Stimulated activated CD4-positive, alpha-beta T cell treated with anti-CD3 and anti-CD28 coated beads, Interleukin-1b, Interleukin-23, amount 100 ng/mL, for 1 hour (primary cell): ENCODE measurements at places on chromosomes 3 and 15.

DNA sequence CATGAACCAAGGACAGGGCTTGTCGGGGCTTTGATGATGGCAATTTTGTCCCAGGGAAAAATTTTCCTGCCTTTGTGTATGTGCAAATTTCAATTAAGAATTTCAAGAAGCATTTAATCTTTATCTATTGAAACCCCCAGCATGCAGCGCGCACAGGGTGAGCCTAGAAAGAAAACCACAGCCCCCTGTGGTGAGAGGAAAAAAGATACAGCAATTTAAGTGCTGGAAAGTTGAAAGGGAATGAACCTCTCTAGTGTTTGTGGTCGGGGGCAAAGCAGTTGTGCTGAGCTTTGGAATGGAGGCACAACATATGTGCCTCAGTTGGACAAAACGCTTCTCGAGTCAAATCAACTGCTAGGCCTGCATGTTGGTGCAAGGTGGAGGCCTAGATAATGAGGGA is 111.8 kb upstream of the C15orf61 start:
- no peak for DNase-seq

DNA sequence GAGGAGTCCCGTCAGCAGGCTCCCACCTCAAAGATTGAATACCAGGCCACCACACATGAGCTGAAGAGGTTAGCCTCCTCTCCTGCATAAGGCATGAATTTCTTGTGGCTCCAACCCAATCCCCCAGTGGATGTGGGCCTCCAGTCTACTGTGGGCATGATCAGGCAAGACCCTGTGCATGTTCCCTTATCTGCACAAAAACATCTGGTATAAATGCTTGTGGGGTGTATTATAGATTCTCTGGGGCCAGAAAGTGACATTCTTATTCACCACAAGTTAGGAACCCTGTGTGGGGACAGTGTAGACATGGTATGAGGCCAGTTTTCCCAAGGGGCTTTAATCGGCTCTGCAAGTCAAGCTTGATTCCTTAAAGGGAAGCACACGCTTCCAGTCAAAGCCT is 18.2 kb upstream of the UBP1 start:
- no peak for DNase-seq

- DNase-seq, result no peak
Measured at GRCh38 chr3:196240424-196240823, 24.1 kb downstream of the SLC51A start.

DNA sequence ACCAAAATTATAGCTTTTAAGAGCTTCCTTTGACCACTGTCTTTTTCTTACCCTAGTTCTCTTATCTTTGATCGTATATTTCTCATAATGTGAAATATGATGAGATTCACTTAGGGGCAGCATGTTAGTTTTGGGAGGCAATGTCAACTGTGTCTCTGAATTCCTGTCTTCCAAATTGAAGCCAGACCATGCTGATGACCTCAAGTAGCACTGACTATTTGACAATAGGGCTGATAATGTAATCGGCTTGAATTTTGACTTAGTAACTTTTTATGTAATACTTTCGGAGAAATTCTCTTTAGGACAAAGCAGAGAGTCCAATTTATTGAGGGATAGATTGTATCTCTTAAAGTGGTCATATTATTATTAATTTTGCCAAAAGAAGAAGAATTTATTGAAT is 295.4 kb upstream of the TPRG1 start:
- DNase-seq, result no peak

DNA sequence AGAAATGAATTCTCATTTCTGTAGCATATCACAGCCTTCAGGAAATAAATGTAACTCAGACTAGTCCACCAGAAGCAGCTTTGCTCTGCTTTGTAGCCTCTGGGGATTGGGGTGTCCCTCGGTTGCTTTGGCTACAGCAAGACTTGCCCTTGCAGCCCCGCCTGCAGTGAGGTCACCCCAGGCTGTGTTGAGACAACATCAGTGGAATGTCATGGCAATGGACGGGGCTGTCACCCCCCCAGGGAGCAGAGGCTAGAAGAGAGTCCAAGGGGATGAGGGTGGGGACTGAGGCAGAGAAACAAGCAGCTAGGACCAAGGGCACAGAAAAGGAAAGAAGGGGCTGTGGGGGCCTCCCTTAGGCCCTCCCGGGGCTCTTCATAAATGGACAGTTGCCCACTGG is 854 bp downstream of the CLEC3B start:
- no peak for DNase-seq

DNA sequence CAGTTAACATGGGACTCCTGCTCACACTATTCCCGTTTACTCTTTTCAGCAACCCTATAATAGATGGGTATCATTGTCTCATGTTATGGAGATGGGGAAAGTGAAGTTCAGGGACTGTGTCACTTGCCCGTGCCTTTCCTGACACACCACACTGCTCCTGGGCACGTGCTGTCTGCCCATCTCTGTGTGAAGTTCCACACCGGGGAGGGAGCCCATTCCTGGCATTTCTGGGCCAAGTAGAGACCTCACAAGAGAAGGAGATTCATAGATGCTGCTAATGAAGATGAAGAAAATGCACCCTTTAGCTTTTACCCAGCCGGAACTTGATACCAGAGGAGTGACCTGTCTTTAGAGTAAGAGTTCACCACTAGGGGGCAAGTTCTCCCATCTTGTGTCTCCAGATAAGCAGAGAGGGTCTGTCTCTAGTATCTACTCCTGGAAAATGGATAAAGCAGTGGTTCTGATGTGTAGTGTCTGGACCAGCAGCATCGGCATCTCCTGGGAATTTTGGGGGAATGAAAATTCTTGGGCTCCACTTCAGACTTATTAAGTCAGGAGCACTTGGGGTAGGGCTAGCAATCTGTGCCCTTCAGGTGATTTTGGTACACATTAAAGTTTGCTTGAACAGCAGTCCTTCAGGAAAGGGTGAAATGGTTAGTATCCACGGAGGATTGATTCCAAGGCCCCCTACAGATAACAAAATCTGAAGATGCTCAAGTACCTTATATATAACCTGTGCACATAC is 2.0 kb upstream of the TOPBP1 start:
- DNase-seq, result no peak

GRCh38 chr3:195838714-195839113 is 27.0 kb upstream of the MUC4 start:
- DNase-seq, result no peak

DNA sequence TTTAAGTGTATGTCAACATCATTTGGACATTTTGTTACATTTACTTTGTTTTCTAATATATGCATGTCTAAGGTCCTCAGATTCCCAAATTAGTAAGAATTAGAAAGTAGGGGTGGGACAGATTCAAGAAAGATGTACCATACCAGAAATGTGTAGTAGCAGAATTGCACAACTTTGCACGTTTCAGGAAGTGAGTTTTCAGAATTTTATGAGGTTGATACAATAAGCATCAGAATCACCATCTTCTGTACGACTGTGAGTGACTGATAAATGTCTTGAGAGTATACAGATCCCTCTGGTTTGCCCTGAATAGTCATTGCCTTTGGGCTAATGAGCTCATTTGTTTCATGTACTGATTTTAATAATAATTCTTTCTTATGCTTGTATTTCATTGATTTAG is 9.3 kb downstream of the ARIH2 start:
- DNase-seq, result no peak

GRCh38 chr3:171604370-171604769 is 144.2 kb upstream of the TNIK start:
- no peak for DNase-seq

DNA sequence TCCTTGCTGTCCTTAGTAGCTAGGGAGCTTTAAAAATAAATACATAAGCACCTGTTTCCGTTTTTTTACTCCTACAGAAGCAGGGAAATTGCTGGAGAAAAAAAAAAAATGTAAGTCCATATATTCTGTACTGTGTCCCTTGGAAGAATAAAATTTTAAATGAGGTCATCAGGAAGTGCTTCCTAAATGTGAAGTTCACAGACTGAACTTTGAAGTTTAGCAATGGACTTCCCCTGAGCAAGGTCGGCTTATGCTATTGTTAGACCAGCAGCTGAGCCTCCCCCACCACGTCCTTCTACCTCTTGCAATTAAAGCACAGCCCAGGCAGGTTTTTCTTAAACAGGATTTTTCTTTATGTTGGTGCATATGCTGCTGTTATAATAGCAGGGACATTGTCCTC is 26.3 kb downstream of the LIPC start:
- no peak for DNase-seq

GRCh38 chr15:48478581-48478980 is 147.4 kb downstream of the DUT start:
- no peak for DNase-seq

DNA sequence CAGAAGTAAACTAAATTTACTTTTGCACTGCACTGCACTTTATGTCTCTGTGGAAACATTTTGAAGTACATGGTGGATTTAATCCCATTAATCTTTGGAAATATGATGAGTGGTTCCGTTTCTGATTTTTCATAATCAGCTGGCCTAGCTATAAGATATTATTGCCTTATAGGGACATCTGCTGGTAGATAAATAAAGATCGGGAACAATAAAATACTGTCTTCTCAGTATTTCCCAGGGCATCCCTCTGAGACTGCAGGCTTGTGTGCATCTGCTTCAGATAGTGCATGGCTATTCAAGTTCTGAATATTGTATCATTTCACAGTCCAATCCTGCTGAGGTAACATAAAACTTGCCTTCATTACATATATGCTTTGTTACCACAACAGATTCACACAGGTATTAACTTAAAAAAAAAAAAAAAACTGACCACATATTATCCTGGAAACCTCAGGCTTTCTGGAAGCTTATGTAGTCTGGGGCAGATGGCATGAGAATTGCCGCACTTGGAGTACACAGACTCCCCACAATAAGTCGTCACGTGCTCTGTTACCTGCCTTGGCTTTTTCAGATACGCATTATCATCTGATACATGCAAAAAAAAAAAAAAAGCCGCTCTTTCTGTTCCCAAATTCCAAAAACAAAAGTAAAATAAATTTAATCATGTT is 330.8 kb upstream of the AGTR1 start:
- DNase-seq, result no peak

DNA sequence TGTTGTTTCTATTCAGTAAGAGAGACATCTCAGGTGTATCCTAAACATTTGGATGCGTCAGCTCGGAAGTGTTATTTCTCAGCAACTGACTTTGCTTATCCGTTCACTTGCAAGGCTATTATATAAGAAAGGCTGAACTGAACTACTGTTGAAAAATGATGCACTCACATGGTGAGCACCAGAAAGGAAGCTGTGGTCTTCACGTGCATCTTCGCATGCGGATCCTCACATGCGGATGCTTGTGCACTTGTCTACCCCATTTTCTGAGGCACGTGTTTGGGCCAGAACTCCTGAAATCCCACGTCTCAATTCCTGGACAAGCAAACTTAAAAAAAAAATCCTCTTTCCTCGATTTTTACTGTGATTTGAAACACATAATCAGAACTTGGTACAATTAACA is 63.2 kb downstream of the PDZRN3 start:
- no peak for DNase-seq

DNA sequence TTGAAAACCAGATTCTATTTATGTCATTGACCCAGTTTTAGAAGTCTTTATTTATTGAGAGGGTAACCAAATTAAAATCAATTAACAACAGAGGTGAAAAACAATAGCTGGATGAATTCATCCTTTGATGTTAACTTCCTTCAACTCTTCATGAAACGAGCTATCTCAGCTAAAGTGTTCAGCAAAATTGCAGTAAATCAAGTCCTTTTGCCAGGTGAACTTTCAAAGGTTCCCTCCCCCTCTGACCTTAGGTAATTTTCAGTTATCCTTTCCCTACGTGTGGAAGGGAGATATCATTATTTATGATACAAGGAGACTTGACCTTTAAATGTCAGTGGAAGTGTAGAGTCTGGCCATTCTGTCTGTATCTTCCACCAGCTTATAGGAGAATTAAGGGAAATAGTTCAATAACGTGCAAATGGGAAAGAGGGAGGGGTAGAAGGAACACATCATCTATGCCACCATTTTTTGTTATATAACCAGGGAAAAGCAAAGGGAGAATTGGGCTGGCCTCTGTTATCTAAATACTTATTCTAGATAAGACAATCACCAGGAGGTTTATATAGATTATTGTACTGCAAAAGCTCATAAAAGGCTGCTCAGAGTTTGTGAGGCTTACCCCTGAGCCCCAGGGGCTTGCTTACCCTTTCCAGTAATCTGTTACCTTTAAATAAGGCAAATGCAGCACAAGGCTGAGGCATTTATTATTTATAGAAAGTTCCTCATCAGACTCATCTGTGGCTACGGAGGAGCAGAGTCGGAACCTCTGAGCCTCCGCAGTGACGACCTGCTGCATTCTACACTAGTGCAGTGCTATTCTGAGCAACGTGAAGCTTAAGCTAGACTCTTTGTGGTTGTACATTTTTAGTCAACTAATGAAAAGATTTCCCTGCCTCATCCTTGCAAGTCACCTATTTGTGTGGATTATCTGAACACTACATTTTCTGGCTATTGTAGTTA is 97.7 kb upstream of the ZBED2 start:
- no peak for DNase-seq

DNA sequence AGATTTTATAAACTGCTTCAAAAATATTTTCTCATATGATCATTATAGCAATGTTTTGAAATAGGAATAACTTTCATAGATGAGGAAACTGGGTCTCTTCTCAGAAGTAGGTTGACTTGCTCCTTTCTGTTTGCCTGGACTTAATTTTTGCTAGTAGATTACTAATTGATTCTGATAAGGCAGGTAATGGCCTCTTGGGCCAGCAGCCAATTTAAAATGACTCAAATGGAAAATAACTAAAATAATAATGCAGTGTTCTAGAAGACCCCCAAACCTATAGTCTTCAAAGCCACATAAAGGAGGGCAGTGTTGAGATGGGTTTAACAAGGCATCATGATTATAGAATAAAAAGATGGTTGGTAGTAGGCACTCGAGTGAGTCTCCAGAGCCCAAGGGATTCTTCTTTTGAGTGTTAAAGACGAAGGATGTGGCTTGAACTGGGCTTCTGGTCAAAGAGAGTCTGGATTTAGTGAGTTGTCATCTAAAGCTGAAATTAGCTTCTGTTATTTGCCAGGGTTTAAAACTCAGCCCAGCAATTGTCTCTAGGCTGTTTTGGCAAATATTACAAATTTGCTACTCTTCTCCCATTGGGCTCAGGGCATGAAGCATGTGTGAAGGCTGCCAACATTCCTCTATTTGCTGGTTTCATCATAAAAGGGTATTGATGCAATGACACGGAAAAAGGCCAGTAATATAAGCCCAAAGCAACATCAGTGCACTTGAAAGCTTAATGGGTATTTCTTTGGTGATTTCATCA is 297.1 kb upstream of the MEIS2 start:
- DNase-seq, result no peak

DNA sequence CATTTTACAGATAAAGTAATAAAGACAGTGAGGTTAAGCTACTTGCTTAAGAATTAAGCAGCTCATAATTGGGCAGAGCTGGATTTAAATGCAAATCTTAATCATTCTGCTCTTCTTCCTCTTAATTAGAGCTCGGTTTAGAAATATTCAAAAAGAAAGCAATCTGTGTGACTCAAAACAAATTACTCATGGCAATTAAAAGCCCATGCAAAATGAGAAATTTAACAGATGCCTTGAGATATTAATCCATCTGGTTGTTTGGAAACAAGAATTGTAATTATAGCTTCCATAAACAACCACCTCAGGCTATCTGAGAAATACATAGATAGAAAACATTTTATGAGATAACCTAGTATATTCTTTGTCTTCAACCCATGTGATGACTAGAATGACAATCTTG is 44.2 kb upstream of the DCBLD2 start:
- no peak for DNase-seq
